ENCODE measurements at places on chromosomes 2 and 18.

- no peak for DNase-seq
Observed at GRCh38 chr2:234969306-234970098, 17.7 kb downstream of the SH3BP4 start.

DNA sequence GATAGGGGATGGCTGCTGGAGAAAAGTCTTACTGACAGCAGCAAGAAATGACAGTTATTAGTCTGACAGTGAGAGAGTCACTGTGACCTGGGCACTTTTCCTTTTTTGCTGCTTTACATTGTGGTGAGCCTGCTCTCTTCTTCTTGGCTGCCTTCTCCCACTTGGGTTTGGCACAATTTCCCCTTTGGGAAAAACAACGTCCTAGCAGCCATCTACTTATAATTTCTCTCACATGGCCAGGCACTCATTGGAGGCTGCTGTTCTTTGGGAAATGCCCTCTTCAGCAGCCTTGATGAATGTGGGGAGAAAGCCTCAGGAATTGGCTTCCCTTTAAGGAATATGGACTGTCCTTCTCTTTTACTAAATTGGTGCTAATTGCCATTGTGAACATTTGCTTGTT, 60.4 kb upstream of the SLC1A4 start:
- no peak for DNase-seq

DNA sequence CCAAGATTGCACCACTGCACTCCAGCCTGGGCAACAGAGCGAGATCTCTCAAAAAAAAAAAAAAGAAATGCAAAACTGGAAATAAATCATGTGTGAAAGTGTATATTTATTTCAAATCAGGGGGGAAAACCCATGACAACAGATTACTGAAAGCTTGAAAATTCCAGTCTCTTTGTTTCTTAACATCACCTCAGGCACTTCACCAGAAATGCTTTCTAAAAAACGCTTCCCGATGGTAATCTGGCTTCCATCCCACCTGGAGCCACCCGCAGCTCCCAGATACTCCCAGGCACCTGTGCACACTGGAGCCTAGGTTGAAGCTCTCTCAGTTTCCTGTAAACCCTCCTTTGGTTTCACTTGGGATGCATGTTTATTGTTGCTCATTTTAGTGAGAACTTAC, 7.2 kb upstream of the ITGB6 start:
- no peak for DNase-seq

GRCh38 chr2:17879137-17879912, 858 bp downstream of the KCNS3 start:
- no peak for DNase-seq

DNA sequence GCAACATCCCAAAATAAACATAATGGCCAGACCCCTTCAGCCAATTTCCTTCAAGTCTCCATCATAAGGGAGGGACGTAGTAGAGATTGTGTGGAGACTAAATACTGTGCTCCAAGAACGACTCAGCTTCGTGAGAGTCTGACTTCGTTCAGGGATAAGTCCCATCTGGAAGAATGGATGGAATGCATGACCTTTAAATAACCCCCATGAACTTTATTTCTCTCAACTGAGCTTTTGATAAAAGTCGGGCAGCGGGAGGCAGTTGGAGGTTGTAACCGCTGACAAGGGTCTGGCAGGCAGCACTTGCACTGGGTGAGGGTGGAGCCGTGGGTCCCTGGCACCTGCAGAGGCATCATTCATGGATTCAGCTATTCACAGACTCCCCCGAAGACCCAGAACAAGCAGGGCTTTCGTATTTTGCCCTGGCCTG, 115.9 kb downstream of the ZFP36L2 start:
- DNase-seq = no peak

DNA sequence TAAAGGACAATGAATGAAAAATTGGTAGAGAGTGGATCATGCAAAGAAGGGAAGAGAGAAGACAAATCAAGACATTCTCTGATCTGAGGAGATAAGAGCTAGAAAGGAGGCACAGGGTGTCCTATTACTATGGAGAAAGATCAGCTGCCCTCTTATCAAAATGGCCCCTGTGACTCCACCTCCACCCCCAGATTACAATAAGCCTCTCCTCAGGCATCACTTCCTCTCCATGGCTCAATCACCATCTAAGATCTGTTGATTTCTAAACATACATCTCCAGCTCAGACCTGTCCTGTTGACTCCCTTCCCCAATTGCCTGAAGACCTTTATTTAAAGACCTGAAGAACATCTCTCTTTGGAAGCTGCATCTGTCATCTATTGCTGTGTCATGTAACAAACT, 43.2 kb downstream of the SP100 start:
- no peak for DNase-seq

DNA sequence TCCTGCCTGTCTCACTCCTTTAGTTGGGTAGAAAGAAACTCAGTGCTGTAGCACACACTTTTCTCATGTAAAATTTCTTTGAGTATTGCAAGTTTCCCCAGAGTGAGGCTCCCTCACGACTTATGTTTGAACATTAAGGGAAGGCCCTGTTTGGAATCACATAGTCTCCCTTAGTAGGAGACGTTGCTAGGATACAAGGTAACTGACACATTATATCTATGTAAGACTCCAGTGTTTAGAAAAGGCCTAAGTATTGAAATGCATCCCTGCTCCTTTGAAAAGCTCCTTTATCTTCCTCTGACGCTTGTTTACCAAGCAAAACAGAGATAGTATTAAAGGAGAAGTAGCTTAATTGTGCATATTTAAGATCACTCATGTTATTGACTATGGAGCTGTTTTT, 248.2 kb downstream of the PHLPP1 start:
- no peak for DNase-seq

DNA sequence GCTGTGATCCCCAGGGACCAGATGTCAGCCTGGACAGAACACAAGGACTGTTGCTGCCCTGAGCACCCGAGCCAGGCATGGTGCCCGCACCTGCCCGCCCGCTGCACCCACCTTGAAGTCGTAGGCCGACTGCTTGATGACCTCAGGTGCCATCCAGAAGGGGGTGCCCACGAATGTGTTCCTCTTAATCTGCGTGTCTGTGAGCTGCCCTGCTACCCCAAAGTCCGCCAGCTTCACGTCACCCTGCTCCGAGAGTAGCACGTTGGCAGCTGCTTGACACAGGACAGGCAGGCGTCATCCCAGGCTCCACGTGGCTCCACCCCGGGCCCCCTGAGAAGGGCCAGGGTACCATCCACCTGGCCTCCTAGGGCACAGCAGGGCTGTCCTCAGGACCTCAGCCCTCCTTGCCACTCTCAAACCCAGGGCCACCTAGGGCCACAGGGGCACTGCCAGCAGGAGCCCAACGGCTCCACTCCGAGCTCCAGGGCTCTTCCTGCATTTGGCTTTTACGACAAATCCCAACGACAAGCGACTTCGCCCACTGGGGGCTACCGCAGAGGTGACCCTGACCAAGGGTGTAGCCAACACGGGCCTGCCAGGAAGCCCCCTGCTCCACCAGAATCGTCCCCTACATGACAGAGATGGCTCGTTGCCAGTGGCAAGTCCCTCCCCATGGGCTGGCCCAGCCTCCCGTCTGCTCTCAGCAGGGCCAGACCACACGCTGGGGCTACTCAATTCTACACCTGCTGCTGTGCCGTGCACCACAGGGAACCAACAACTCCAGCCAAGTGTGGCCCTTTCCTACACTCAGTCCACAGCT, 9.0 kb downstream of the STK25 start:
- DNase-seq = no peak

DNA sequence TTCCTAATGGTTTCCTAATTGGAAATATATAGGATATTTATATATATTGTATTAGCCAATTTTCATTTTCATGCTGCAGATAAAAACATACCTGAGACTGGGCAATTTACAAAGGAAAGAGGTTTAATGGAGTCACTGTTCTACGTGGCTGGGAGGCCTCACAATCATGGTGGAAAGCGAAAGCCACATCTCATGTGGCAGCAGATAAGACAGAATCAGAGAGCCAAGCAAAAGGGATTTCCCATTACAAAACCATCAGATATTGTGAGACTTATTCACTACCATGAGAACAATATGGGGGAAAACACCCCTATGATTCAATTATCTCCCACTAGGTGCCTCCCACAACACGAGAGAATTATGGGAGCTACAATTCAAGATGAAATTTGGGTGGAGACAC, 242.5 kb upstream of the NETO1 start:
- no peak for DNase-seq

GRCh38 chr18:3118195-3119010, 101.4 kb downstream of the MYOM1 start:
- DNase-seq = no peak
